ENCODE measurements at places on chromosomes 16 and 17. TPM values are rescaled to one million over a fixed set of nuclear protein-coding genes. Genes with fewer than 3 reads are reported as not detected.

ENO3 gene
- total RNA-seq = 2.6 TPM

PRR29 gene
- total RNA-seq = 0.52 TPM

GPRC5C gene
- 6.7 TPM for total RNA-seq

CAPN15 gene
- 47.7 TPM for total RNA-seq

KRTAP4-9 gene
- not detected for total RNA-seq

CCDC154 gene
- total RNA-seq = 0.80 TPM

DNASE1L2 gene
- total RNA-seq = 6.4 TPM

FSCN2 gene
- 1.1 TPM for total RNA-seq

NOMO2 gene
- 41.0 TPM for total RNA-seq

KIF2B gene
- total RNA-seq = not detected

MYH1 gene
- not detected for total RNA-seq

RNF167 gene
- total RNA-seq = 42.0 TPM

PPL gene
- total RNA-seq = 7.2 TPM

SEPTIN12 gene
- not detected for total RNA-seq

CD300LB gene
- not detected for total RNA-seq

USP31 gene
- 6.4 TPM for total RNA-seq

SLC52A1 gene
- not detected for total RNA-seq

SLC5A11 gene
- total RNA-seq = not detected

DNAH3 gene
- total RNA-seq = not detected

DPEP1 gene
- 0.26 TPM for total RNA-seq

OGFOD3 gene
- total RNA-seq = 34.5 TPM

EFTUD2 gene
- 70.3 TPM for total RNA-seq

ABI3 gene
- 4.9 TPM for total RNA-seq

ITPRIPL2 gene
- 53.3 TPM for total RNA-seq

IRF8 gene
- 0.52 TPM for total RNA-seq

MT1F gene
- total RNA-seq = 1.3 TPM

GP1BA gene
- not detected for total RNA-seq

TNP2 gene
- not detected for total RNA-seq

TP53TG3D gene
- not detected for total RNA-seq

HOXB1 gene
- total RNA-seq = not detected
